AG04449 (cell line): ENCODE measurements at places on chromosomes 16 and 17.
A peak's percentile ranks its signal among the peaks of the same experiment; 100 is the strongest.

- peak; percentile 4 for DNase-seq
Observed at GRCh38 chr16:471353-472198, 46.1 kb downstream of the RAB11FIP3 start.

DNA sequence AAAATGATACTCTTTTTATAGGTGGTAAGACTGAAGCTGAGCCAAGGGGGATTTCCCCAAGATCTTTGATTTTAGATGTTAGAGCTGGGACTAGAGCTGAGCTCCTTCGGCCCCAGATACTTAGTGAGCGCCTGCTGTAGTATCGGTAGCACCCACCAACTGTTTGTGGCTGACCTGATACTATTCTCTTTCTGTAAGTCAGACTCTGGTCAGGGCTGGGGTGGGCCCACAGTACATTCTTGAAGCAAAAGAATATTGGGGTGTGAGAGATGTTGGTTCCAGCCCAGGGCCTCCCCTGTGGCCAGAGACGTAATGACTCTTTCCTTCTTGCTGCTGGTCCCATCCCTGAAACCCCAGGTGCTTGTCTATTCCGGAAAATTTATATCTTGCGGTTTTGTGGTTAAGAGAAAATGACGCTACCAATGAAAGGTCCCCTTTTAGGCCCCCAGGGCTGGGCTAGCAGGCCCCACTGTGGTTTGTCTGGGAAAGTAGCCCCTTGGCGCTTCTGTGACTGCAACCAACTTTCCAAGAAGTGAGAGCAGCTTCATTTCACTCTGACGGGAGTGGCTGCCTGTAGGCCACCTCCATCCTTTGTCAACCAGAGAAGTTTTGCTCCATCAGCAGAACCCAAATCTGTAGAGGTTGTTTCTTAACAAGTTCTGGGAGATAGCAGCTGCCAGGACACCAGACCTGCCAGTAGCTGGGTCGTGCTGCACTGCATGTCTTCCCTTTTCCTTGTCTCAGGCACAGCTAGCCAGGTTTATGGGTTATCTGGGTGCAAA, 86.4 kb upstream of the LGALS9 start:
- DNase-seq: no peak

GRCh38 chr17:2701996-2702741, 9.4 kb downstream of the CLUH start:
- DNase-seq: no peak

GRCh38 chr17:80873307-80873951, 118.2 kb upstream of the CHMP6 start:
- no peak for DNase-seq

GRCh38 chr17:32479074-32479617, 7.6 kb upstream of the CDK5R1 start:
- no peak for DNase-seq

DNA sequence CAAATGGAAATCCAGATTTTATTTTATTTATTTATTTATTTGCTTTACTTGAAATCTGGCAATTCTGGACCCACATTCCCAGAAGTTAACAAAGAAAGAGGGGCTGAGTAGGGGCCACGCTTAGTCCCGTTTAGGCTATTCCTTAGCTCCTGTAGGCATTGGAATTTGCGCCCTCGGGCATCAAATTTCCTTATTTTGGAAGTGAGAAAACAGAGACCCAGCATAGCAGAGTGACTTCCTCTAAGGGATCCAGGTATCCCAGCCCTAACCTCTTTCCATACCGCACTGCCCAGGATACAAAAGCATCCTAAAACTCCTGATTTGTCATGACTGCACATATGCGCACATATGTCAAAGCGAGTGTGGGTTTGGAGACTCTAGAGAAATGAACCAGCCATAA, 19.0 kb upstream of the SMG1 start:
- DNase-seq: no peak

DNA sequence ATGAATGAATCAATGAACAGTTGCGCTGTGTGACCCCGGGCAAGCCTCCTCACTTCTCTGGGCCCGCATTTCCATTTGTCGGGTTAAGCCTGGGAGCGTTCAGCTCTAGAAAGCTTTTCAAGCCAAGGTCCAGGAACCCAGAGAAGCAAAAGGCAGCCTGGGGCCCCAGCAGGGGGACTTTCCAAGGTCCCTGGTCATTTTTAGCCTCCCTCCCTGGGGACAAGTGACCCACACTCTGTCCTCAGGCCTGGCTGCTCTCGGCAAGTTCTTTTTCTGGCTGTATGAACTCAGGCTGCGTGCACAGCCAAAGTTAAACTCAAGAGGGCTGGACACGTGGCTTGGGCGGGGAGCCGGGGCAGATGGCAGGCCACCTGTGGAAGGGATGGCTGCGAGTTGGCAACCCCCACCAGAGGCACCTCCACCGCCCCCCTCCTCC, 41.4 kb upstream of the CIBAR2 start:
- no peak for DNase-seq

DNA sequence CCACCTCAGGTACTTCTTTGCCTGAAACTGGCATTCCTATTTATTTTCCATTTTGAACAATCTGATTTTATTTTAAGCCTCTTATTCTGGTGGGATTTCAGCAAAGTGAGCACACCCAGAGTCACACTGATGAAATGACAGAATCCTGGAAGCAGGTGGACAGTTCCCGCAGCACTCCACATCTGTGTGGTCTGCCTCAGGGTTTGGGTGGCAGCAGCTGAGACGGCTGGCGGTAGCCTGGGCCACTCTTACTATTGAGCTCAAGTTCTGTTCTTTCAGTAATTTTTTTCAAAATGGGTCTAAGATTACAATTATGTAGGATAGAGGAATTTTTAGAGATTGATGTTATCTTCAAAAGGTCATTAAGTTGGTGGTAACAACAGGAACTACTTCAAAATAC, 32.5 kb upstream of the ENDOV start:
- no peak for DNase-seq

DNA sequence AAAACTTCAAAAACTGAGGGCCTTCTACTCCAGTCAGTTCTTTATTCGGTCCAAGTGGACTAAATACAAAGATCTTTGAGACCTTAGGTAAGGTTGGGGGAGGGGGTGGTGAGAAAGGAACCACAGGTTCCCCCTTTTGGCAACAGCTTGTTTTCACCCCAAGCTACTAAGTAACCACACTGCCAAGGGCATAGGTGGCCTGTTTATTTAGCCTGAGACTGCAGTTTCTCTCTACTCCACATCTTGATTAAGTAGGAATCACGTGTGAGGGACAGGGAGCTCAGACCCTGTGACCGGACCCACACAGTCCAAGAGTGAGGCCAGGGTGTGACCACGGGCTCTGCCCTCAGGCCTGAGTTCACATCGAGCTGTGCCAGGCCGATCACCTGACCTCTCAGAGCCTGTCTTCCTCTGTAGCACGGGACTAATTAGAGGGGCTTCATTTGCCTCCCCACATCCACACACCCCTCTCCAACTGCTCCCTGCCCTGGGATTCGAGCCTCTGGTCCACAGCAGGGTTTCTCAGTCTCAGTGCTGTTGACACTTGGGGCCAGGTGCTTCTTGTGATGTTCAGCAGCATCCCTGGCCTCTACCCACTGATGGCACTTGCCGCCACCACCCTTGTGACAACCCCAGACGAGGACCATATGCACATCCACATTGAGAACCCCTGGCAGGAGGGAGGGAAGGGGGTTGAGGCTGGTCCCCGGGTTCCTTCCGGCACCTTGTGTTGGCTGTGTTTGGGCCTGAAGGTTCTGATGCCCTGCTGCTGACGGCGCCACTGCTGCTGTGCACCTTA, 17.8 kb downstream of the ST6GALNAC2 start:
- no peak for DNase-seq

- no peak for DNase-seq
Observed at GRCh38 chr16:31407406-31407805, 14.3 kb downstream of the ITGAD start.

DNA sequence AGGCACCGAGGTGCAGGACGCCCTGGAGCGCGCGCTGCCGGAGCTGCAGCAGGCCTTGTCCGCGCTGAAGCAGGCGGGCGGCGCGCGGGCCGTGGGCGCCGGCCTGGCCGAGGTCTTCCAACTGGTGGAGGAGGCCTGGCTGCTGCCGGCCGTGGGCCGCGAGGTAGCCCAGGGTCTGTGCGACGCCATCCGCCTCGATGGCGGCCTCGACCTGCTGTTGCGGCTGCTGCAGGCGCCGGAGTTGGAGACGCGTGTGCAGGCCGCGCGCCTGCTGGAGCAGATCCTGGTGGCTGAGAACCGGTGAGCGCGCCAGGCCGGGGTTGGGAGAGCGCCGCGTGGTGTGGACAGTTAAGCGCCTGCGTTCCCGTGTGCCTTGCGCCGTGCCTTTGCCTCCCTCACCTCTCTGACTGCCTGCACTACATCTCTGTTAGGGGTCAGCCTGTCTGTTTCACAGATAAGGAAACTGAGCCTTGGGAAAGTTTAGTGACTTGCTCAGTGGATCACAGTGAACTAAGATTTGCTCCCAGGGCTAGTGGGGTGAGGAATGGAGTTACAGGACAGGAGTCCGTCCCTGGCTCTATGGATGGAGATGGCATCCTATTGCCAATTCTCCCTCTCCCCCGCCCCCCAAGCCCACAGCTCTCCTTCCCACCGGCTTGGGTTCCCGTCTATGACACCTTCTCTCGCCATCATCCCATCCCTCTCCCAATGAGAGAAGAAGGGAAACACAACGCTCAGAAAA, 880 bp downstream of the SARM1 start:
- DNase-seq: no peak
